ENCODE measurements at places on chromosomes 13 and 19.

DNA sequence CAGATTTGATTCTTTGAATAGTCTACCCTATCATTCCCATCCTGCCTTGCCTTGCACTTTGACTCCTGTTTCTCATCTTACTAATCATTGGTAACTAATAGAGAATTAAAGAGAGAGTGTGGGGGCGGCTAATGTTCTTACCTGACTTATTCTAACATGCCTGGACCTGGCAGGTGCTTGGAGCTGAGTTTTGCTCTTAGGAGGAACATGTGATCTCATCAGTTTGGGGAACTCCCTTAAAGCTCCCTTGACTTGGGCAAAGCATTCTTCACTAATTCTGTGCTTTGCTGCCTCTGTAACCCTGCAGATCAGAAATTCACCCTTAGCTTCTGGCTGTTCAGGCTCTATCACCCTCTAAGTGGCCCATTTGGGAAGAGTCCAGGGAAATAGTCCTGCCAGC lies 861.1 kb downstream of the GPC5 start:
- DNase-seq: peak; percentile 32

GRCh38 chr19:28402701-28403290 lies 810.2 kb downstream of the UQCRFS1 start:
- DNase-seq: no peak

- DNase-seq: no peak
Measured at GRCh38 chr13:28357911-28358433, 137.0 kb downstream of the FLT1 start.

GRCh38 chr13:29922281-29922821 lies 71.9 kb upstream of the UBL3 start:
- DNase-seq: no peak

Data from KBM-7 (cell line).